ENCODE measurements at places on chromosomes 1 and 21.

DNA sequence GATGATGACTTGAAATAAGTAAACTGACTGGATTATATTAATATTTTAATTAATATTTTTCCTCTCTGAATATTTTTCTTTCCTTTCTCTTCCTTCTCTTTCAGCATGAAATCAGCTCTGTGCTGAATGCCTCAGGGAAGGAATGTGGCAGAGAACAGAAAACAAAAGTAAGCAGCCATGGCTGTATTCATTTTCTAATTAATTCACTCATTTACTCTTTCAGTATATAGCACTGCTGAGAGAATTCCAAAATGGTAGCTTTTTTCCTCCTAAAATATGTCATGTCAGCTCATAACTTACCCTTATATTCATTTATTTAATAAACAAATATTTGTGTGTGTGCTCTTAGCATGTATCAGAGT lies 522.5 kb downstream of the PTPRC start:
- DNase-seq, result no peak

- DNase-seq, result no peak
Observed at GRCh38 chr1:78088486-78088885, 42.7 kb downstream of the GIPC2 start.

DNA sequence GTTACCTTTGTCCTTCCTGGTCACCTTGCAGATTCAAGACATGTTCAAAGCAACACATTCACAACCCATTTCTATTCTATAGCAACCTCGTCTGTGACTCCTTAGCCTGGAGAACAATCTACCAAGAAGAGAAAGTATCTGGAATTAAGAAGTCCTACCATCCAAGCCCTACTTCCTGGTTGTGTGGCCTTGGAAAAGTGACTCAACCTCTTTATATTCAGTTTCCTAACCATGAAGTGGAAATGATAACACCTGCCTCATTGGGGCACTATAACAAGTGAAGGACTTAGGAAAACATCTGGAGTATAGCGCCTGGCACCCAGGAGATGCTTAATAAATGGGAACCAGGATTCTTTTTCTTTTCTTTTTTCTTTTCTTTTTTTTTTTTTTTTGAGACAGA lies 36.5 kb upstream of the SRRM1 start:
- DNase-seq, result no peak

DNA sequence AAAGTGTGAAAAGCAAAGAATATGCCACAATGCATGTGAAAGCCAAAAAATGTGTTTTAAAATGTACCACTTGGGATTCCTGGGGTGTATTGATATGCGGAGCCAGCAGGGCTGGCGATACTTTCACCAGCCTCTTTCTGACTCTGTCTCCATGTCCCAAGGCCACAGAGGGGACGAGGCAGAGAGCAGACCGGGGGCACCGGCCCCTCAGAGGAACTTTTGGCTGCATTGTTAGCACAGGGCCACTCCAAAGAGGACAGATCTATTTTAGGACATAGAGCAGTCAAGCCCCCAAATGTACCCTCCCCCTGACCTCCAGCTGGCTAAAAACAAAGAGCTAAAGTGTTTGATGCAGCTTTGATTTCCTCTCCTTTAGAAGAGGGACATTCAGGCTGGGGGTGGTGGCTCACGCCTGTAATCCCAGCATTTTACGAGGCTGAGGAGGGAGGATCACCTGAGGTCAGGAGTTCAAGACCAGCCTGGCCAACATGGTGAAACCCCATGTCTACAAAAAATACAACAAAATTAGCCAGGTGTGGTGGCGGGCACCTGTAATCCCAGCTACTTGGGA lies 25.6 kb upstream of the ZNF436 start:
- no peak for DNase-seq

- no peak for DNase-seq
Observed at GRCh38 chr1:31180338-31180737, 59.3 kb downstream of the NKAIN1 start.

DNA sequence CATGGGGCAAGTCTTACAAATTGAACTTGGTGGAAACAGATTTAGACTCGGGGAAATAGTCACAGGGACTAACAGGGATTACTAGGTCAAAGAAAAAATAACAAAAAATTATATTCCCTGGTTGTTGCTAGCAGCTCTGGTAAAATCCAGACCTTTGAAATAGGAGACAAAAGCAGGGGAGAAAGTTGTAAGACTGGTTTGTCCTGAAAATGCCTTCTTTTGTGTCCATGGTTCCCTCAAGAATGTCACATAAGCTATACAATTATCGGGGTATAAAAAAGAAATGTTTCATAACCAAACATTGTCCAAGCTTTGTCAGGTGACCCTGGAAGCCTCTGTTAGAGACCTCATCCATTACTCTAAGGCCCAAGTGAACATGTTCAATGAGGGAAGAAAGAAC lies 33.1 kb downstream of the KIAA0319L start:
- DNase-seq, result no peak

DNA sequence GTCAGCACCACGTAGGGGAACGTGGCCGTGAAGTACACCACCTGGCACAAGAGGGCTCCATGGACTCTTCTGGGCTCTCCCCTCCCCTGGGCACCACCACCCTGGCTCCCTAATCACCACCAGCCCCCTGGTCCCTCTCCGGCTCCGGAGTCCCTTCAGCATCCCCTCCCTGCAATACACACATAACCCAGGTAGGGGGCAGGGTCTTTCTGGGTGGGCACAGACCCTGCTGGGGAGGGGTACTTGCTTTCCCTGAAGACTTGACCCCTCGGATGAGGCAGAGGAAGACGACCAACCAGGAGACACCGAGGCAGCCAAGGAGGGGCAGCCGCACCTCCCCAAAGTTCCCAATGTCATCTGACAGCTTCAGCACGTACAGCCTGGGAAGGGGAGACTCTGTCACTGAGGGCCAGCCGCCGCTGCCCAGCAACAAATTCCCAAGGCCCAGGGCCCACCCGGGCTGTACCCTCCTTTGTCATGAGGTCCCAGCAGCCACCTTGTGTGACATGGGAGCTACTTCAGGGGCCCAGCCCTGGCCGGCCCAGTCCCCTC lies 11.3 kb downstream of the CCDC24 start:
- DNase-seq, result no peak

GRCh38 chr1:58932859-58933598 lies 149.2 kb upstream of the JUN start:
- DNase-seq, result no peak

DNA sequence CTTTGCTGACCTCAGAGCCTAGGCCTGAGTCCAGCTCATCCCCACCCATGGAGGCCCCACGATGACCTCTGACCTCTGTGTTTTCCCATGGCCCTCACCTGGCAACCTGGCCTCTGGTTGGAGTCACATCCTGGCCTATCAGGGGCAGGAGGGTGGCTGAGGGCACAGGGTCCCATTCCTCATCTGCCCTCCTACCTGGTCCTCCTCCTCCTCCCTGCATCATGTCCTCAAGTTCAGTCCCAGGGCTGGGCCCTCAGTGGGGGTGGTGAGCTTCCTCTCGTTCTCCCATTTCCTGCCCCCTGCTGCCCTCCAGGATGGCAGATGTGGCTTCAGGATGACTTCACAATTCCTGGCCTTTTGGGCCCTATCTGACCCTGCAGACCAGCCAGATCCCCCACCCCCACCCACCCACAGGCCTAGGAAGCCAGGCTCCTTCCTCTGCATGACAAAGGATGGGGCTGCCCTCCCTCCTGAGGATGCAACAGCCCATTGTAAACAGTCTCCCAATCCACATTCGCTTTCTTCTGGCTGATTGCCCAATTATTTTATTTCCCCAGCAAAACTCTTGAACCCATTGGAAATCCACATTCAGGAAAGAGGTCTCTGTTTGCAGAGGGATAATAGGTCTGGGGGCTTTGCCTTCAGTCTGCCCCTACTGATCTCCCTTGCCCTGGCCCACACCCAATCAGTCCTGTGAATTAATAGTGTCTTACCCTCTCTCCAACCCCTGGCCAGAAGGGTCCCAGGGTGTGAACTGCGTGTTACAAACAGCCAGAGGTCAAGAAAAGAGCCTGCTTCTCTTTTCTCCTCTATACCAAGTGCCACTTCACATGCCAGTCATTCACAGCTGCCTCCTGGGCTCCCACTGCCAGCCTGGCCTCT lies 10.3 kb upstream of the LEFTY1 start:
- DNase-seq, result no peak

DNA sequence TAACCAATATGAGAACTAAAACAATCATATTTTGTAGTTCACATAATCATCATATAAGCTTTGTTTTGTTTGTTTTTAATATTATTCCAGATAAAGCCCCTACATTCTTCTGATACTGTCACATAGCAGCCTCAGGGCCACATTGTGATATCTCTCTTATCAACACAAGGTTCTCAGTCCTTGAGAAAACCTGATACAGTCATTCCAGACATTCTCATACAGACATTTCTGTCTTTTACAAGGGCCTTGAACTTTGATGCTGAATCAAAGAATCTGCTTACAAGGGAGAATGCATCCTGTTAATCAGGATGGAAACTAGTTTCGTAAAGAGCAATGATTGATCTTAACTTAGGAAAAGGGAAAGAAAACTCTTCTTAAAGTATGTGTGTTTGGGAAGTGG lies 12.7 kb upstream of the VCAM1 start:
- no peak for DNase-seq

DNA sequence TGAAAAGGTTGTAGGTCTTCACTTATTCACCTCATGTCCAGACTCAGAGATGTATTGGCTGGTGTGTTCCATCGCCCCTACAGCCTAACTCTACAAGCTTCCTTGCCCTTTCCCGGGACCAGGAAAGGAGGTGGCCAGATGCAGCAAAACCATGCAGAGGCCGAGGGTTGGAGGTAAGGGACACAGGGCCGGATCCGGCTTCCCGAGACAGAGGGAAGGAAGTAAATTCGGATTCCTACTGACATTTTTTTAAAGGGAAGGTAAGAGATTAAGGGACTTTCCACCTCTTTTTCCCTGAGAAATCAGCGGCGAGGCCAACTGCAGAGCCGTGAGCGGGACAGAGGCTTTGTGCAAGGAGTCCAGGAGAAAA lies 12.7 kb downstream of the EPHA10 start:
- DNase-seq, result no peak

- DNase-seq, result no peak
Observed at GRCh38 chr1:89429062-89429461, 65.2 kb downstream of the GBP6 start.

DNA sequence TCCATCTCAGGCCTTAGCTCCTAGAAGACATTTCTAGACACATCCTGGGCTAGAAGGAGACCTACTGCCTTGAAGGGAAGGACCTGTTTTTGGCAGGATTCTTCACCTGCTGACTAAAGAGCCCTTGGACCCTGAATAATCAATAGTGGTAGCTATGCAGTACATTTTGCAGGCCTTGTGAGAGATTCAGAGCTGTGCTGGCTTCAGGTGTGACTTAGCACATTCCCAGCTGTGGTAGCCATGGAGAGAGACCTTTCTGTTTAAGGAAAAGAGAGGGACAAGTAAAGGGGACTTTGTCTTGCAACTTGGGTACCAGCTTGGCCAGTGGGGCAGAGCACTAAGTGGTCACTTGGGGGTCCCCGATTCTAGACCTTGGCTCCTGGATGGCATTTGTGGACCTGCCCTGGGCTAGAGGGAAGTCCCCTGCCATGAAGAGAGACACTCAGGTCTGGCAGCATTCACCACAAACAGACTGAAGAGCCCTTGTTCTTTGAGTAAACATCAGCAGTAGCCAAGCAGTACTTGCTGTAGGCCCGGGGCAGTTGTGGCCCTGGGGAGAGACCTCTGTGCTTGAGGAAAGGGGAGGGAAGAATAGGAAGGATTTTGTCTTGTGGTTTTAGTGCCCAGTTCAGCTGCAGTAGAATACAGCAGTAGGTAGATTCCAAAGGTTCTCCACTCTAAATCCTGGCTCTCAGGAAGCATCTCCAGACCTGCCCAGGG lies 26.2 kb upstream of the CD1A start:
- DNase-seq, result no peak

DNA sequence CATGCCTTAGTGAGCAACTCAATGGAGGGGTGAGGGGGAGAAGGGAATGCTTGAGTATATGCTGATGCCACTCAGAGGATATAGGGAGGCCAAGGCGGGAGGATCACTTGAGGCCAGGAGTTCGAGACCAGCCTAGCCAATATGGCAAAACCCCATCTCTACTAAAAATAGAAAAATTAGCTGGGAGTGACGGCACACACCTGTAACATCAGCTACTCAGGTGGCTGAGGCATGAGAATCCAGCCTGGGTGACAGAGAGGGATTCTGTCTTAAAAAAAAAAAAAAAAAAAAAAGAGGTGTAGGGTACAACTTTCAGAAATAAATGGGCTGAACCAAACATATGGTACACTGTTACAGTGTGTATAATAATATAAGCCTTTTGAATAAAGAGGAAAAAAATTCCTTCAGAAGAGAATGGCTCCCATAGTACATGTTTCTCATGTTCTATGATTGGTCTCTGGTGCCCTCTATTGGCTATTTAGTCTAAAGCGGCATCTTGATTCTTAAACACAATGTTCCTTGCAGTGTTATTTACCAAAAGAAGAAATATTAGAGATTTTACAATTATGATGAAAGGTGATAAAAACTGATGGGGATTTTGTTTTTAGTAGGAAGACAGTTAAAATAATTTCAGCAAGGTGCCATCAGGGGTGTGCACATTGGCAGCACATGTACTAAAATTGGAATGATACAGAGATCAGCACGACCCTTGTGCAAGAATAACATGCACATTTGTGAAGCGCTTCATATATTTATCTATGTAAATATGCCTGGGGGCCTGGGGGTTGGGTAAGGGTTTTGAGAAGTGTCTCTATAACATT lies 109.8 kb downstream of the PATJ start:
- no peak for DNase-seq

GRCh38 chr1:78535286-78535685 lies 44.5 kb downstream of the PTGFR start:
- no peak for DNase-seq

- no peak for DNase-seq
Observed at GRCh38 chr1:229205854-229206253, 65.1 kb upstream of the RAB4A start.

GRCh38 chr1:59108481-59109317 lies 188.2 kb upstream of the FGGY start:
- DNase-seq, result no peak

GRCh38 chr1:31476891-31477846 lies 64.2 kb downstream of the SERINC2 start:
- no peak for DNase-seq

GRCh38 chr1:224867715-224868114 lies 61.8 kb upstream of the DNAH14 start:
- no peak for DNase-seq

- no peak for DNase-seq
Observed at GRCh38 chr1:47580451-47580995, 142.7 kb downstream of the FOXD2 start.

GRCh38 chr1:182444497-182444896 lies 5.4 kb upstream of the RGSL1 start:
- no peak for DNase-seq

DNA sequence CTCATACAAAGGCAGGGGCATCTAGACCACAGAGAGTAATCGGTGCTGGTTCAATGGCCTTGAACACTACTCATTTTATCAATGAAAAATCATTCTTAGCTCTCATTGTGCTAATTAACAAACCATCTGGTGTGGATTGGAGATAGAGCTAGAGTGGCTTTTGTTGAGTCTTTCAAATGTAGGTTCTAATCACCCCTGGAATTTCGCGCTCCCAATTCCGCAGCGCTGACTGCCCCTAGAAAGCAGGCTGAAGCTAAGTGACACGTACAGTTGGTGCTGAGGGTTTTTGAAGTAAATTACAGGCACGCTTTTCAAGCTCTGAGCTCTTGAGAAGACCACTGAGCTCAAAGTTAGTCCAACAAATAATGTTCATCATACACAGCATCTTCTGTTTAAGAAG lies 31.2 kb upstream of the CA6 start:
- no peak for DNase-seq

GRCh38 chr1:109632671-109633346 lies 13.2 kb downstream of the AMPD2 start:
- no peak for DNase-seq

- DNase-seq, result no peak
Observed at GRCh38 chr1:186302381-186302920, 72.6 kb downstream of the TPR start.
